ENCODE measurements at places on chromosomes 1 and 21. TPM values are rescaled to one million over a fixed set of nuclear protein-coding genes. Genes with fewer than 3 reads are reported as not detected.

The TRIM63 gene
- under 0.01 TPM for total RNA-seq

The RGS16 gene
- 3.9 TPM for total RNA-seq

The IGSF9 gene
- total RNA-seq = not detected

The RNU1-4 gene
- total RNA-seq = 6,751 TPM

The PCP4L1 gene
- not detected for total RNA-seq

The DPT gene
- total RNA-seq = not detected

The ATP6V1G3 gene
- not detected for total RNA-seq

The LCE1D gene
- not detected for total RNA-seq

The CD101 gene
- 0.44 TPM for total RNA-seq

The ADAMTSL4 gene
- under 0.01 TPM for total RNA-seq

The PTPRC gene
- not detected for total RNA-seq

The OR2T29 gene
- total RNA-seq = not detected

The CCDC30 gene
- 1.1 TPM for total RNA-seq

The LRRC7 gene
- total RNA-seq = 0.19 TPM

The CFHR3 gene
- total RNA-seq = not detected

The KRTAP6-1 gene
- total RNA-seq = not detected

The PRMT2 gene
- 209 TPM for total RNA-seq

The YY1AP1 gene
- 63.6 TPM for total RNA-seq

Data from bladder microvascular endothelial cell (primary cell).